ENCODE measurements at places on chromosomes 2 and 18. TPM values are rescaled to one million over a fixed set of nuclear protein-coding genes. Genes with fewer than 3 reads are reported as not detected.

POTEC gene
- total RNA-seq, result not detected

SLC20A1 gene
- 10.2 TPM for total RNA-seq

DNA sequence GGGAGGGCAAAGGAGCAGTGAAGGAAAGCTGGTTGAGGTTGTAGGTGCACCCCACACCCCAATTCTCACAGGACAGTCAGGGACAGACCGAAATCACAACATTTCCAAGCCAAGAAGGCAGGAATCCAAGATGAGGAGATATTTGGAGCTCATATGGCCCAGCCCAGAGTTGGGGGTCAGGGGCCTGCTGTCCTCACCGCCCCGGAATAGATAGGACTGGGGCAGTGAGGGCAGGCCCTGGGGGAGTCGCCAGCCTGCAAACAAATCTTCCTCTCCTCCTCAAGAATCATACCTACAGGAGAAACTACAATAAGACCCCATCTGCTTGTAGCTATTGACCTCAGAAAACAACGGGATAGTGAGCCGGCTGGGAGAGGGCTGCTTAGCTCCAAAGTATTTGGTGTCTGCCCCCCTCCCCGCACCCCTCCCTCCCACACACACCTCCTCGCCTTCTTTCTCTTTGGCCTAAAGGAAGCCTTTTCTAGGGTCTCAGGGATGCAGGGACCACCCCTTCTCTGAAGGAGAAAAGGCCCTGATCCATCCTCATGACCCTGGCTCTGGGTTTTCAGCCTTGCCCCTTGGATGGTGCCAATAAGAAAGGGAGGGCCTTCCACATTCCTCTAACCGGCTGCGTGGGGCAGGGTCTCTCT is 3.8 kb downstream of the EN1 start:
- no peak for DNase-seq

DNA sequence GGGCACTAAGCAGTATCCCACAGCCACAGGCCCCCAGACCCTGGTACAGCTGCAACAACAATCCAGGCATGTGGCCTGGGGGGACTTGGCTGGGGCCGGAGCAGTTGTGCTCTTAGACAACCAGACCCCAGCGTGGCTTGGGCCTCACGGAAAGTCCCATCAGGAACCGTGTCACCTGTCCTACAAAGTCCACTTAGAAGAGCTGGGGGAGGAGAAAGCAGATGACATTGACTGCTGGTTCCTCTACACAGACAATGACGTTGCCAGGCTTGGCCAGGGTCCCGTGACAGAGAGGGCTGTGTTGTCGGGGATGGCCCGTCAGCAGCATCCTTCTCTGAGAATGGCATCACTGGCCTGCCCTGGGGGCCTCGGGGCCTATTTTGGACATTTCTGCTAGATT is 124.5 kb downstream of the SEPTIN10 start:
- no peak for DNase-seq

GRCh38 chr2:118686346-118686745 is 161.1 kb downstream of the EN1 start:
- no peak for DNase-seq

GRCh38 chr2:193272011-193272410 is 1077.3 kb upstream of the TMEFF2 start:
- no peak for DNase-seq

- DNase-seq, result no peak
These were observed 153.8 kb downstream of the COL6A3 start for GRCh38 chr2:237260039-237260620.

DNA sequence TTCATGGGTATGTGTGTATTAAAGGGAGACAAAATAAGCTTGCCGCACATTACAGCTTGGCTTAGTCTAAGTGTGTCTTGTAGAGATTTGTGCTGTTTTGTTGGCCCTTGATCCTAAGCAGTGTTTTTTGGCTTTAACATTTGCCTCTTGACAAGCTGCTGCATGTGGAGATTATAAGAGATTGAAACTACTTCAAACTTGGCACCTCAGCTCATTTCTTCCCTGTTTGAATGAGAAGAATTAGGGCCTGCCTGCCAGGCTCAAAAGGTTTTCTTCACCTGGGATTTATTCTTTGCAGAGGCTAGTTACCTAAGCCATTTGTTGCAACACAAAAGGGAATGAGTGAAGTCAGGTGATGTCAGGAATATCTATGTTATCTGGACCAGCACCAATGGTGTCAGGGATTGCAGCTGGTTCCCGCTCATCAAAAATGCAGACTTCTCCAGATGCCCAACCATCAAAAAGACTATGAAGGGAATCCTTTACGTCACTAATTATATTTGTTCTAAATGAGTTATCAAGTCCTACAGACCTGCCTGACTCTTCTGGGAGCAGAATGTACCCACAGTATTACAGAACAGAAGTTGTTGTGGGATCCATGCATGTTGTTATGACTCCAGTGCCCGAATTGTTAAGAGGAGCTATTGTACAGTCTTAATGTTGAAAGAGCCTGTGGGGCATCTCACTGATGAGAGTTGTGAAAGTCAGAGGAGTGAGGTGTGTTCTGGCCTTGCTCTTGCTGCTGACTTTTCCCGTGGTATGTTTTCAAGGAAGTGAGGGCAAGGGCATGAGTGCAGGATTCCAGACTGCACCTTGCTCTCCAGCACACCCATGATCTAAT is 31.0 kb downstream of the ABCA12 start:
- DNase-seq, result no peak

Measured in Right ventricle myocardium inferior (tissue), 1 donor.